CD4-positive, alpha-beta T cell treated with Interleukin-6 at 100 ng/mL for 8 hours (primary cell): ENCODE measurements at places on chromosomes 2 and 18.
A peak's percentile ranks its signal among the peaks of the same experiment; 100 is the strongest.

DNA sequence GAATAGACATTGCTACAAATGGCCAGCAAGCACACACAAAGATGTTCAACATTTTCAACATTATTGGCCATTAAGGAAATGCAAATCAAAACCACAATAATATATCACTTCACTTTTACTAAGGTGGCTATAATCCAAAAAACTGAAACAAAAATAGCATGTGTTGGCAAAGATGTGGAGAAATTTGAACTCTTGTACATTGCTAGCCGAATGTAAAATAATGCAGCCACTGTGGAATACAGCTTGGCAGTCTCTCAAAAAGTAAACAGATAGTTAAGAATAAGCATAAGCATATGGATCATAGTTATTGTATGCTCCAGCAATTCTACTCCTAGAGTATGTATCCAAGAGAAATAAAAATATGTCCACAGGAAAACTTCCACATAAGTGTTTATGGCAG, 192.5 kb downstream of the EN1 start:
- no peak for DNase-seq

DNA sequence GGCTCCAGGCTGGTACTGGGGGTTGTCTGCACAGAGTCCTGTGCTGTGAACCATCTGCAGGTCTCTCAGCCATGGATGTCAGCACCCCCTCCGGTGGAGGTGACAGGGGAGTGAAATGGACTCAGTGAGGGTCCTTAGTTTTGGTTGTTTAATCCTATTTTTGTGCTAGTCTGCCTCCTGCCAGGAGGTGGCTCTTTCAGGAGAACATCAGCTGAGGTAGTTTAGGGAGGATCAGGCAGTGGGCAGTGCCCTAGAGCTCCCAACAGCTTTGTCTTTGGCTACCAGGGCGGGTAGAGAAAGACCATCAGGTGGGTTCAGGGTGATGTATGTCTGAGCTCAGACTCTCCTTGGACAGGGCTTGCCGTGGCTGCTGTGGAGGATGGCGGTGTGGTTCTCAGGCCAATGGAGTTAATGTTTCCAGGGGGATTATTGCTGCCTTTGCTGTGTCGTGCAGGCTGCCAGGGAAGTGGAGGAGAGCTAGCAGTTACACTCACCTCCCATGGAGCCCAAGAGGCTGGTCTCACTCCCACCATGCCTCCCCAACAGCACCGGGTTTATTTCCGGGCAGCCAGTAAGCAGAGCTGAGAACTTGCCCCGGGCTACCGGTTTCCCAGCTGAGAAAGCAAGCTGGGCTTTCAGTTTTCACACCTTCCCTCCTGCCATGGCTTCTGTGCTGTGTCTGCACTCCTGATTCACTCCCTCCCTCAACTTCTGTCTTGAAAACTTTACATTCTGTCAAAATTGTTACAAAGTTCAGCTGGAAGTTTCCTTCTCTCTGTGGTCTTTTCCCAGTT, 563.4 kb downstream of the XIRP2 start:
- no peak for DNase-seq

DNA sequence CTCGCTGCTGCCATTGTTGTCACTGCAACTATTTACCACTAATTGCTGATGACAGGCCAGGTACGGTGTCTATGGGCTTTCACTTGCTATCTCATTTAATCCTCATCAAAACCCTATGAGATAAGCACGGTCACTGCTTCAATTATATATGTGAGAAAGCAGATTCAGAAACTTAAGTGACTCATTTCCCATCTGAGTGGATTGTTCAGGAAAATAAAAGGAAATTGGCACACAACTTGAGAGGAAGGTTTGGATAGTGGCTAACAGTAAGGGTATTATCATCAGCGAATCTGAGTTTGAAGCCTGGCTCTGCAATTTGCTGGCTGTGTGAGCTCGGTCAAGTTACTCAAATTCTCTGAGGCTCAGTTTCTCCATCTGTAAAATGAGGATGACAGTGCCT, 196.0 kb downstream of the KCNS3 start:
- no peak for DNase-seq

DNA sequence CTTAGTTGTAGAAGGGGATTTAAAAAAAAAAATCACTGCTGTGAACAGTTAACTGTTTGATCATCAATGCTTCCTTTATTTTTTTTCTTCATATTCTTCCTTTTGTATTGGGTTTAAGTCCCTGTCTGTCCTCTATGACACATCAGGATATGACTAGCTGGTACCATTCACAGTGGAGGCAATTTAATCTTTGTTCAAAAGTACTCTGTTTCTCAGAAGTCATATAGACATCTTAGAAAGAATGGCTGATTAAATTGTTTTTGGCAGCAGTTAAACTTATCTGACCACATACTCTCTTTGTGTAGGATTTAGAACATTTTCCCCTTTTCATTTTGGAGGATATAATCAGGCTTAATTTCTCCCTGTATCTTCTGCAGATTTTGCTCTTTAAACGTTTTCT, 807.8 kb upstream of the CDH2 start:
- DNase-seq = no peak

DNA sequence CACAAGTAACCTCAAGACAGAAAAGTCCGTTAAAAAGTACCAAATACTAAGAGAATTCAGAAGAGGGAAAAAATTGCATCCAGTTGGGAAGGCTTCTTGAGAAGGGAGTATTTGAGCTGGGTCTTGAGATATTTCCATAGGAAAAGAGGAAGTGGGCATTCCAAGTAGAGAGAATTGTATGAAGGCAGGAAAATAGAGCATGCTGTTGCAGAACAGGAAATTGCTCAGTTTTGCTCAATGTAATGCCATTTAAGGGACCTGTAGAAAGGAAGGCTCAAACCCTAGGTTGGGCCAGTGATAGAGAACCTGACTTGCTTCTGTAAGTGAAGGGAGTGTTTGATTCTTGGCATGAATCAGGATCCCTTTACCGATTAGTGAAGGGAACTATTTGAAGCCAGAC, 1.0 kb upstream of the ZC3H8 start:
- DNase-seq = no peak

DNA sequence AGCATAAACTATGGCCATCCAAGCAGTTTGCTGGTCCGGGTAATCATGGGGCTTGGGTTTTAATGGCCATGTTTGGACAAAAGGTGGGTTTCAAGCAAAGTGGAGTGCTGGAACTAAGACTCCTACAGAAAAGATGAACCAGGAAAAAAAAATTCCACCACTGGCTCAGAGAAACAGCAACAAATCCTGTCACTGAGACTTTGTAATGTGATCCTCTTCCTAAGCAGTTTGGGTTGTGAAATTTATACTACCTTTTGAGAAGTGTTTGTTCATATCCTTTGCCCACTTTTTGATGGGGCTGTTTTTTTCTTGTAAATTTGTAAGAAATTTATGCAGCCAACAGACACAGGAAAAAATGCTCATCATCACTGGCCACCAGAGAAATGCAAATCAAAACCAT, 40.2 kb downstream of the MRPL33 start:
- no peak for DNase-seq

DNA sequence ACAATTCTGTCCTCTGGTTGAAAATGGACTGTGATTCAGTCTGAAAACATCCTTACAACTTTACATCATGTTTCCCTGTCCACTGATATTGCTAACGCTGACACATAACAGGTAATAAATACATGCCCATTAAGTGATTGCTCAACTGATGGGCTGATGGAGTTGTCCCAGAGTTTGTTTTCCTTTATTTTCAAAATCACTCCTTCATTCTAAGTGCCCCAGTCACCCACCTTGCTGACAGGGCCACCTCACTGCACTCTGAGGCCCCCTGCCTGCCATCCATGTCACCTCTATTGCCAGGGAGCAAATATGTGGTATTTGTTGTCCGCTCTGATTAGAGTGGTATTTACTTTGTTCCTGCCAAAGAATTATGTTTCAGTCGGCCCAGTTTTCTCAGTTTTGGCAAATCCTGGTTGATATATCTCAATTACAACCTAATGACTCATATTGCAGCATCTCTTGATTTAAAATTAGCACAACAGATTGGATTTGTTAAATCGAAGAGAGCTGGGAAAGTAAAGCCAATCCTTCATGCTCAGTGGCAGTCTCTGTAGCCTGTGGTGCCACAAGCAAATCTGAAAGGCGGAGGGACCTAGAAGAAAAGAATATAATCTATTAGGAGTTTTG, 105.1 kb downstream of the RDH14 start:
- no peak for DNase-seq

- no peak for DNase-seq
Measured at GRCh38 chr2:218849721-218850120, 9.9 kb upstream of the WNT6 start.

DNA sequence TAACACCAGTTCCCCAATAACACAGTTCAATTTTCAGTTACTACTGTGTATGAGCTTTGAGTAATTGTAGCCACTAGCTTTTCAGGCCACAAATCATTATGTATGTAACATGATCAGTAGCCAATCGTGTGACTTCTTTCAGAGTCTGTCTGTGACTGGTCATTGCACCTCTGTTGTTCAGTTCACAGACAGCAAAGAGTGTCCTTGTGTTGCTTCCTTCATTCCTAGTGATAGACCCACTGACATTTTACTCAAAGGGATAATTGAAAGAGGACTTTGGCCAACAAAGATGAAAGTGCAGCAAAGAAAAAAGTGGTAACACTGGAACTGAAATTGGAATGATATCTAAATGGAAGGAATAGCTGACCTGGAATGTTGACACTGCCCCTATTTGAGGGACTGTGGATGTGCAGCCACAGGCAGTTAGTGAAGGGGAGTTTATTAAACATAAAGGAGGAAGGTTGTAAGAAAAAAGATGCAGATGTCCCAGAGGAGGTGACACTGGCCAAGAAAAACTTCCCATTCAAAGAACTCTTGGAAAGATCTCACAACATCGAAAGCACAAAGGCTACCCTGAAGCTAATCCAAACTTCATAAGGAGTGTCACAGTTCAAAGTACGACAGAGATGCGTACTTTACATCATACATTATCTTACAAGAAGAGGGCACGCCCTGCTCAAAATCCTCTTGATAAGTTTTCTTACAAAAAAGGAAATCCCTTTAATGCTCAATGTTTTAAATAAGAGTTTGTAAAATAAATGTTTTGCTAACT, 19.3 kb downstream of the TTC39C start:
- DNase-seq = no peak

GRCh38 chr2:51789918-51790317, 758.0 kb upstream of the NRXN1 start:
- no peak for DNase-seq

GRCh38 chr2:46335391-46336282, 38.4 kb downstream of the EPAS1 start:
- DNase-seq = no peak

DNA sequence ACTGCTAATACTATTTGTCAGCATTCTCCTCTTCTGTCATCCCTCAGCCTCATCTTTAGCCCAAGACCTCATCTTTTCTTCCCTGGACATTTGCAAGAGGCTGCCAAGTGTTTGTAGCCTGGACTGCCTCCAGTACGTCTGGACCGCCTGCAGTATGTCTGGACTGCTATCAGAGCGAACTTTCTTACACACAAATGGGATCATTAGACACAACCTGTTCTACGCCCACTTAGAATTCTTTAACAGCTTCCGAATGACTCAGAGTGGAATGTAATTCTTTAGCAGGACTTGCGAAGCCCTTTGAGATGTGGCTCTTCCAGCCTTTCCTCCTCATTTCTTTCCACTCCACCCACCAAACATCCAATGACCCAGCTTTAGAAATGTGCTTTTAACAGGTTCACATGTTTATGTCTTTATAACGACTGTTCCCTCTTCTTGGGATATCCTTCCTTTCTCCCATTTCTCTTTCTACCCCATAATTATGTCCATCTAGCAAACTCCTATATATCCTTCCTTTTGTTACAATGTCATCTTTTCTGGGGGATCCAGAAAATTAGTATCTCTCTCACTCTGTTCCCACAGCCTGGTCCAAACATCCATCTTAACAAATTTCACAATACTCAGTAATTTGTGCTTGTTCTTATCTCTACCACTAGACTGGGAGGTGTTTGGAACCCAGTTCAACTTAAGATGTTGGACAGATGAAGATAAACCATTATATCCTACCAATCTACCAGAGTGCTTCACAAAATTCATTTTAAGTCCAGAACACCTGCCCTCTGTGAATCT, 171.3 kb upstream of the PGAP1 start:
- no peak for DNase-seq

GRCh38 chr18:59633317-59633716, 63.9 kb downstream of the CCBE1 start:
- DNase-seq = no peak

GRCh38 chr18:801137-801536, 10.9 kb downstream of the YES1 start:
- no peak for DNase-seq

DNA sequence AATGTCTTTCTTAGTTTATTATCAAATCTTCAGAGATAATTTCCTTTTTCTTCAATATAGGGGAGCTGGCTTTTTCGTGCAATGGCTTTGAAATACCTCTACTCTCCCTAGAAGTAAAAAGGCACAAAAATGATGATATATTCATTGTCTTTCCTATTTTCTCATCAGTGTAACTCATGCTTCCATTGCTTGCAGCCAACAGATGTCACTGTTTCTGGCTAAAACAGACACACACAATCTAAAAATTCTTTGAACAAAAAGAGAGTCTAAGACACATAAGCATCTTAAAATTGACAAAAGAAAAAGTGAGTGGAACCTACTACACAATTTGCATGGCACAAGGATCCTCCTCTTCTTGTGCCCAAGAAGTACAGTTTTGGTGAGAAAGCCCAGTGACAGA, 448.7 kb upstream of the VRK2 start:
- DNase-seq = no peak

GRCh38 chr2:235091983-235092382, 140.2 kb downstream of the SH3BP4 start:
- no peak for DNase-seq

GRCh38 chr2:68796295-68796905, 61.8 kb downstream of the ARHGAP25 start:
- peak; percentile 15 for DNase-seq

- no peak for DNase-seq
Measured at GRCh38 chr2:158724803-158725381, 70.2 kb upstream of the DAPL1 start.

DNA sequence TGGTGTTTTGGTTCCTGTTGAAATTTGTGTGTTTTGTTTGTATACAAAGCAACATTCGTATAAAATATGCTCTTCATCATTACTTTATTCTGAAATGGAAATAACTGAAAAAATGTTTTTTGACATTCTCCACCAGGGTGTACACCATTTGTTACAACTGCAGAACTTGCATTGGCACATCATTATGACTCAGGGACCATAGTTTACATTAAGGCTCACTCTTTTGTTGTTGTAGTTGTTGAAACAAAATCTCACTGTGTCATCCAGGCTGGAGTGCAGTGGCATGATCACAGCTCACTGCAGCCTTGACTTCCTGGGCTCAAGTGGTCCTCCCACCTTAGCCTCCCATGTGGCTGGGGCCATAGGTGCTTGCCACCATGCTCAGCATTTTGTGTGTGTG, 676.6 kb downstream of the TDRD15 start:
- DNase-seq = no peak

DNA sequence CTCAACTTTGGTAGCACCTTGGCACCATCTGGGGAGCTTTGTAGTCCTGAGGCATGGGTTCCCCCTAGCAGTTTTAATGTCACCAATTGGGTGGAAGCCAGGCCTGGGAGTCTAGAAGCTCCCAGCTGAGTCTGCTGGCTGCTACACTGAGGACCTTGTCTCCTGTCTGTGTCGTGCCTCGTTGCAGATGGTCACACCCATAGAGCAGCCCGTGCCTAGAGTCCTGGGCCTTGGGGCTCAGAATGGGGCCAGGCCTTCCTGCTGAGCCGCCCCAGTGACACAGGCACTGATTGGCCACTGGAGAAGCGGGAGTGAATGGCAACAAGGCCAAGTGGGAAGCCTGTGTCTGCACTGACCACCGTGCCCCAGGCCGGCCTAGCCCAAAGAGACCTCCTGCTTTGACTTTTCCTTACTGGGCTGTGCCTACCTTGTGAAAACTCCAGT, 113.2 kb downstream of the SH3RF3 start:
- no peak for DNase-seq

- DNase-seq = no peak
Measured at GRCh38 chr18:78621141-78621755, 358.4 kb upstream of the SALL3 start.
